Stimulated activated effector memory CD8-positive, alpha-beta T cell treated with anti-CD3 and anti-CD28 coated beads, Interleukin-12 subunit alpha, Interleukin-12 subunit beta, amount 100 ng/mL, for 72 hours (primary cell): ENCODE measurements at places on chromosomes 16 and 17.

DNA sequence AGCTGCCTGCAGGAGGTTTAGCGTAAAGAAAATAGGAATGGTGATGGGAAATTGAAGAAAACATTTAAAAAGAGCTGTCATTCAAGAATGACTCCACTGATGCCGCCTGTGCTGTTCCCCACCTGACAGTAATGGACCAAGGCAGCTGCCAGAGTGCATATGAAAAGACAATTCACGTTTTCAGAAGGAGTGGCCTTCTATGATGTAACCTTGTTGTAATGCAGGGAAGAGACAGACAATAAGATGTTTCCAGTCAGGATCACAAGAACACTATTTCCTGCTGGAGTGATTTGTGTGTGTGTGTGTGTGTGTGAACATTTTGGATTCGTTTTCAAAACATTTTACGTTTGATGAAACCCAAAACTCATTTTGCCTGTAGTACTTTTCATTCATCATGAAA is 203.7 kb downstream of the LGALS9B start:
- no peak for DNase-seq

- no peak for DNase-seq
These were observed 58.1 kb downstream of the ZFHX3 start for GRCh38 chr16:72989579-72990551.

GRCh38 chr17:28267720-28268609 is 51.0 kb upstream of the TMEM97 start:
- no peak for DNase-seq

GRCh38 chr16:81181013-81181720 is 57.3 kb upstream of the BCO1 start:
- no peak for DNase-seq

DNA sequence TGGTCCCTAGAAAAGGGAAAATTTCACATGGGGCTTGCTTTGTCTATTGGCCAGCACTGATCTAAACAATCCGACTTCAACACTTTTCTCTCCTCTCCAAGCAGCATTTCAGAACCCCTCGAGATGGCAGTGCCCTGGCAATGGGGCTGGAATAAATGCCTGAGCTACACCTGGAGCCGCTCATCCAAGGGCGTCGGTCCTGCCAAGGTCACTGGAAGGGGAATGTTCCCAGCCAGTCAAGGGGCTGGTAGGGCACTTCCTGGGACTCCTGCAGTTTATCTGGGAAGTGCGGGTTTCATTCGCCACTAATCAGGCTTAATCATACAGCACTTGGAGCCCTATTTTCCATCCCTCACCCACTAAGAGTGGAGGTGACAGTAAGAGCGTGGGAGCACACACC is 17.1 kb downstream of the MEAK7 start:
- no peak for DNase-seq

DNA sequence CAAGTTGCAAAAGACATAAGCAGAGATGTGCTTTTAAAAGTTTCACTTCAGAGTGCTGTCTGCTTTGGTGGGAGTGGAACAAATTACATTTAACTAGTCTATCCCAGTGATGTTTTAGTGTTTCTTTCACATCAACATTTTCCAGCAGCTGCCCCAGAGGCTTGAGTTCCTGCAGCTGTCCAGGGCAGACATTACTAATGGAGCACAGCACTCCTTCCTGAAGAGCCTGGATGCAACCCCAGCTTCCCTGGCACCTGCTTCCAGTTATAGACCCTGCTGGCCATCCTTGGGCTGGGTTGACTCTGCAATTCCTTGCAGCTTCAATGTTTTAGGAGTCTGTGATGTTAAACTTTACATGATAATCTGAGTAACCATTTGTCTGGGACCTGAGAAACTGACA is 61.4 kb upstream of the PIRT start:
- DNase-seq: no peak

- DNase-seq: no peak
These were observed 219.0 kb downstream of the UTP18 start for GRCh38 chr17:51479303-51479702.

DNA sequence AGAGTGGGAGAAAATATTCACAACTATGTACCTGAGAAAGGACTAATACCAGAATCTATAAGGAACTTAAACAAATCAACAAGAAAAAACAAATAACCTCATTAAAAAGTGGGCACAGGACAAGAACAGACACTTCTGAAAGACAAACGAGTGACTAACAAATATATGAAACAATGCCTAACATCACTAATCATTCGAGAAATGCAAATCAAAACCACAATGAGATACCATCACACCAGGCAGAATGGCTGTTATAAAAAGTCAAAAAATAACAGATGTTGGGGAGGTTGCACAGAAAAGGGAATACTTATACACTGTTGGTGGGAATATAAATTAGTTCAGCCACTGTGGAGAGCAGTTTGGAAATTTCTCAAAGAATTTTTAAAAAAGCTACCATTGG is 83.5 kb upstream of the WSCD1 start:
- no peak for DNase-seq

- no peak for DNase-seq
These were observed 47.2 kb downstream of the MARCHF10 start for GRCh38 chr17:62760945-62761267.

GRCh38 chr17:70166615-70167014 is 2.7 kb upstream of the KCNJ2 start:
- no peak for DNase-seq

GRCh38 chr16:85556456-85557082 is 56.6 kb upstream of the GSE1 start:
- DNase-seq: no peak

DNA sequence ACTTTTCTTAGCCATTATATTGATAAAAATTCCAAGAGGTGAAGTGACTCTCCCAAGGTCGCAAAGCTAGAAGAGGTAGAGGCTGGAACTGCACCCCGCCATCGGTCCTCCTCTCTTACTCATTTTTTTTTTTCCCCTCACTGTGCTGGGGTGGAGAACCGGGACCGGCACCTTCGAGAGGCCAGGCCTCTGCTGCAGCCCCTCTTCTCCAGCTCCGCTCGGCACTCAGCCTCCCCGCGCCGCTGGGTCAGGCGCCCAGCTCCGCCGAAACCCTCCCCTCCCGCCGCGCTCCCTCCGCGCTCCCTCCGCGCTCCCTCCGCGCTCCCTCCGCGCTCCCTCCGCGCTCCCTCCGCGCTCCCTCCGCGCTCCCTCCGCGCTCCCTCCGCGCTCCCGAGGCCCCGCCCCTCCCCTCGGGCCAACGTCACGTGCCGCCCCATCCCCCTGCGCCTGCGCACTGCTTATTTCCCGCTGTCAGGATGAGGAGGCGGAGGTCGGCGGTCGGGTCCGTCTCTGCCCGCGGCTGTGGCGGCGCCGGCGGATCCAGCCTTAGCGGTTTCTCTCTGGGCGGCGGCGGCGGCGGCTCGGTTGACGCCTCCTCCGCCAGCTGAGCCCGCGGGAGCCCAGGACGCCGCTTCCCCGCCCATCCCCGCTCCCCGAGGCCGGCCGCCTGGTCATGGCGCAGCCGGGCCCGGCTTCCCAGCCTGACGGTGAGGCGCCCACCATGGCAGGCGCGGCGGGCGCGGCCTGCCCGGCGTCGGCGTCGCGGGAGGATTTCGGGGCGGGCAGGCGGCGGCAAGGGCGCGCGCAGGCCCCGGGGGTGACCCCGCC is at the start of gene RABEP1:
Gene RABEP1 (plus strand): TSS at position 471 of the 828 bp plus-strand sequence. CDS start 203 bp downstream, at position 674.
- peak; percentile 93 for DNase-seq

DNA sequence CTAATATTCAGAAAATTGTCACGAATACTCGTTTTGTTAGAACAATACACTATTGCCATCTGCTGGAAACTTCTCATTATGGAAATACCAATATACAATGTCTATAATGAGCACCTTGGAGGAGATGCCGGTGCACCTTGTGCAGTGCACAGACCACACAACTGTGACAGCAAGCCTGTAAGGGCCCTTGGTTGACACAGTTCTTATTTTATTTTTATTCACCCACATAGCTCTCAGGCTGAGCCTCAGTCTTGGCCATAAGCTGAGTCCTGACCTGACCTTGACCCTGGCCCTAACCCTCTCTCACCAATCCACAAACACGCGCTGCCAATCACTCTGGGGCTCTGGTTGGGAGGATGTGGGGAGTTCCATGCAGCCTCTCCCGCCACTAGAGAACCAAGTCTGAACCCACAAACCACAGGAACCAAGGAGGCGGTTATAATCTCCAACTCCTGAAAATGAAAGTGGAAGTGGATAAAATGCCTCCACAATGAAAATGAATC is 7.6 kb downstream of the AIPL1 start:
- no peak for DNase-seq

- DNase-seq: no peak
These were observed 118.9 kb downstream of the MSI2 start for GRCh38 chr17:57375040-57375769.
